ENCODE measurements at places on chromosomes 4 and X.

- no peak for DNase-seq
- H3K4me1 ChIP-seq: peaks cover 2% of the 10 kb centered on the region
- H3K27ac ChIP-seq: peak overlapping the region; percentile 58
Observed at GRCh38 chrX:48538641-48539344, 721 bp upstream of the TBC1D25 start.

DNA sequence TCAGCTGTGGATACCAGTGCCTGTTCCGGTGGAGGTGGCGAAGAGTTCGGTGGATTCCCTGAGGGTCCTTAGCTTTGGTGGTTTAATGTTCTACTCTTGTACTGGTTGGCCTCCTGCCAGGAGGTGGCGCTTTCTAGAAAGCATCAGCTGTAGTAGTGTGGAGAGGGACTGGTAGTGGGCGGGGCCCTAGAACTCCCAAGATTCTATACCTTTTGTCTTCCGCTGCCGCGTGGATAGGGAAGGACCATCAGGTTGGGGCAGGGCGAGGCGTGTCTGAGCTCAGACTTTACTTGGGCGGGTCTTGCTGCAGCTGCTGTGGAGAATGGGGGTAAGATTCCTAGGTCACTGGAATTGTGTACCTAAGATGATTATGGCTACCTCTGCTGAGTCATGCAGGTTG, 390.3 kb downstream of the FAM47A start:
- H3K4me3 ChIP-seq: no peak overlapping the region
- H3K27me3 ChIP-seq: no peaks in the 10 kb centered on the region
- no peaks in the 10 kb centered on the region for H3K36me3 ChIP-seq
- H3K27ac ChIP-seq: no peak overlapping the region

- no peaks in the 10 kb centered on the region for H3K4me1 ChIP-seq
- no peak overlapping the region for H3K4me3 ChIP-seq
- H3K36me3 ChIP-seq: no peaks in the 10 kb centered on the region
Observed at GRCh38 chrX:38732866-38733265, 68.4 kb upstream of the MID1IP1 start.

- H3K4me3 ChIP-seq: no peak overlapping the region
- no peak for DNase-seq
- no peak overlapping the region for H3K27ac ChIP-seq
- H3K36me3 ChIP-seq: no peaks in the 10 kb centered on the region
- no peaks in the 10 kb centered on the region for H3K27me3 ChIP-seq
- no peaks in the 10 kb centered on the region for H3K4me1 ChIP-seq
Observed at GRCh38 chr4:26144526-26145155, 176.2 kb upstream of the RBPJ start.

DNA sequence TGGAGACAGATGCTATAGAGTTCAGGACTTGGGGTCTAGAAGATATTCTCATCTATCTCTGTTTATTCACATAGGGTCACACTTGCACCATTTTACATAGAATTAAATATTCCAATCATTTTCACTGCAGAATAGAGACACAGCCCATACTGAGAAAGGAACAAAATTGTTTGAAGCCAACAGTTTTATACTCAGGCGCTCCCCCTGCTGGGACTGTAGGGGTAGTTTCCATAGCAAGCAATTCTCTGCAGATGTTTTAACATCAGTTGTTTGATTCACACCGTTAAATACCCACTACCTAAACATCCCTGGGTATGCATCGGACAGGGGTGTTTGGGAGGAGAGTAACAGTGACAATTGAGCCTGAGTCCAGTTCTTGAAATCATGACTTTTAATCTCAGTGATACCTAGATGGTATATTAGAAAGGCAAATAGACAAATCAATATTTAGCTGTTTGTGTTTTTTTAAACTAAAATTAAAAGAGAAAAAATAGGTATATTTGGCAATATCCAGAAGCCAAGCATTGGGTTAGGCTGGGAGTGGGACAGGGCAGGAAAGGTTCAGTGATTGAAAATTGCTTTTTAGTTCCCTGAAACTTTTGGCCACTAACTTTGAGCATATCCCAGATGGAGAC, 33.8 kb downstream of the LONRF3 start:
- DNase-seq: no peak
- no peaks in the 10 kb centered on the region for H3K27me3 ChIP-seq
- no peaks in the 10 kb centered on the region for H3K36me3 ChIP-seq
- H3K4me3 ChIP-seq: no peak overlapping the region
- no peaks in the 10 kb centered on the region for H3K4me1 ChIP-seq
- no peak overlapping the region for H3K27ac ChIP-seq

DNA sequence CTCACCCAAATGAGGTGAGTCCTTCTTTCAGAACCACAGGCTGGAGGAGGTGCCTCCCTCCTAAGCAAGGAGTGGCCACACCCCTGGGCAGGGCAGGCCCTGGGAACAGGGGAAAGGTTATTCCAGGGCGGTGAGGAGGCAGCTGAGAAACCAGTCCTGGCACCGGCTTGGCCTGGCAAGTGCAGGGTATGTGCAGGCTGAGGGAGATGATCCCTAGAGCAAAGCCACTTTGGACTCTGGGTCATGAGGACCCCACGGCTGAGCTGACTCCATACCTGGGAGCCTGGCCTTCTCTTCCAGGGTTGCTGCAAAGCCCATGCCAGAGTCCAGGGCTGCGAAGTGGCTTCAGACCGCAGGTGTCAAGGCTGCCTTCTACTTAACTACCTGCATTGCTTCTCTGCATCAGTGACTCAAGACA, 49.5 kb upstream of the HELT start:
- H3K27me3 ChIP-seq: no peaks in the 10 kb centered on the region
- no peaks in the 10 kb centered on the region for H3K36me3 ChIP-seq
- H3K27ac ChIP-seq: no peak overlapping the region
- H3K4me1 ChIP-seq: no peaks in the 10 kb centered on the region

GRCh38 chrX:138128027-138128671, 562.2 kb downstream of the ZIC3 start:
- no peak for DNase-seq
- H3K27me3 ChIP-seq: no peaks in the 10 kb centered on the region
- H3K4me1 ChIP-seq: no peaks in the 10 kb centered on the region
- H3K36me3 ChIP-seq: no peaks in the 10 kb centered on the region
- no peak overlapping the region for H3K27ac ChIP-seq
- H3K4me3 ChIP-seq: no peak overlapping the region

DNA sequence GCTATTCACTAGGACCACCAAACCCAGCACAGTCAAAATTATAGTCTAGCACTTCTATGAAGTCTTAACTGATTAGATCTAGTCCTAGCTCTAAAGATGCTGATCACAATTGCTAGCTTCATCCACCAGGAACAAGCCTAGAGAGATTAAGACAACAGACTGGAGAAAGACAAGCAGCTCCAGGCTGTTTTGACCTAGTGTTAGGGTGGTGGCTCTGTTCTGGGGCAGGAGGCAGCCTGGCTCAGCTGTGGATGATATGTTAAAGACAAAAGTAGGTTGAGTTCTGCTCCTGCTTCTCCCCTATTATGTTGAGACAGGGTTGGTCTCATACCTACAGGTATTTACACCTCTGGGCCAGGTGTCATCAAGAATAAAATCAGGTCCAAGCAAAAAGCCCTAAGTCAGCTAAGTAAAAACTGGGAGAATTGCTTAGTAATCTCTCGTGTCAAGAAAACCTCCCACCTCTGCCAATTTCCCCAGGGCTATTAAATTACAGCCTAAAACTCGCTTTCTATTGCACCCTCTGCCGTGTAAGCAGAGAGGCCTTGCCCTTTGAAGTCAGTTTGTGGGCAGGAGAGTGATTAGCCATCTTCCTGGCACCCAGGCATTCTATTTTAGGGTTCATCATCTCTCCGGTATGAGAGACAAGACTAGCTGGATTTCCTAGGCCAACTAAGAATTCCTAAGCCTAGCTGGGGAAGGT, 39.9 kb downstream of the RAB40AL start:
- no peak overlapping the region for H3K4me3 ChIP-seq
- H3K4me1 ChIP-seq: peaks cover 6% of the 10 kb centered on the region
- no peaks in the 10 kb centered on the region for H3K36me3 ChIP-seq
- H3K27ac ChIP-seq: peak overlapping the region; percentile 26

GRCh38 chr4:56689201-56689969, 8.3 kb upstream of the HOPX start:
- no peaks in the 10 kb centered on the region for H3K27me3 ChIP-seq
- no peak for DNase-seq
- H3K27ac ChIP-seq: no peak overlapping the region
- no peak overlapping the region for H3K4me3 ChIP-seq
- H3K4me1 ChIP-seq: no peaks in the 10 kb centered on the region

- H3K27ac ChIP-seq: no peak overlapping the region
- H3K4me3 ChIP-seq: no peak overlapping the region
- no peaks in the 10 kb centered on the region for H3K27me3 ChIP-seq
- no peaks in the 10 kb centered on the region for H3K36me3 ChIP-seq
- no peak for DNase-seq
Observed at GRCh38 chr4:34733185-34733941, 1511.0 kb downstream of the ARAP2 start.

DNA sequence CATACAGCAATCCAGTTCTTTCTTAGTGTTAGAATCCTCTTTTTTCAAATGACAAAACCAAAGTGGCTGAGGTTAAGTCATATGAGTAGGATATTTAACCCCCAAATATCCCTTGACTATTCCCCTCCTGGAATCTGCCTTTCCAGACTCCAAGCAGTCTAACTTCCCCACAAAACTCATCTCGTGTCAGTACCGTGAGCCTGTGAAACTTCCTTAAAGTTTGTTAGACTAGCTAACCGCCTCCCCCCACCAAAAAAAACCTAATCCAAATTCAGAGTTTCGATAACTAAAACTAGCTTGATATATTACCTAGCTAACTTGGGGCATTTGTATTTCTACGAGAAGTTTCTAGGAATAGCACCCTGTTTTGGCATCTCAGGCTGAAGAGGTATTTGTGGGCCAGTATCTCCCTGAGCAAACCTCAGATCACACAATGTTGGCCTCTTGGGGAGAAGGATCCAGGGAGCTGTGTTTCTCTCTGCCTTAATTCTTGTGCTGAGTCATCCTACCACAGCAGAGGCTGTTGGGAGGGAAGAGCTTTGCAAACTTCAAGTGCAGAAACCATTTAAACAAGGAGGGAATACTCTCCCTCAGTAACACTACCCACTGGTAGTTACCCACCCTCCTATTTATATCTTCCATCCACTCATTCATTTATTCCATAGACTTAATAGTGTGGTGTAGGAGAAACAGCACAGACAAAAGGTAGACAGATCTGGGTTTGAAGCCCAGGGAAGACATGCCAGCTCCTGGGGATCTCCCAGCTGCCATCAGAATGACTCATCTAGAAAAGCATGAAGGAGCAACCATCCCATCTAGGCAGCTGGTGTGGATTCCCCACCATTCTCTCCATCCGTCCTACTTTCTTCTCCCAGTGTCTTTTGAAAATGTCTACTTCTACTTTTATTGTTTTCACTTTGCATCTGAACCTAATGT, 39.3 kb upstream of the TXK start:
- no peaks in the 10 kb centered on the region for H3K36me3 ChIP-seq
- peaks cover 16% of the 10 kb centered on the region for H3K4me1 ChIP-seq
- DNase-seq: no peak

GRCh38 chr4:71296945-71297344, 41.9 kb upstream of the SLC4A4 start:
- H3K36me3 ChIP-seq: no peaks in the 10 kb centered on the region
- H3K27me3 ChIP-seq: no peaks in the 10 kb centered on the region
- no peak overlapping the region for H3K27ac ChIP-seq
- H3K4me3 ChIP-seq: no peak overlapping the region
- no peaks in the 10 kb centered on the region for H3K4me1 ChIP-seq
- DNase-seq: no peak

- H3K27me3 ChIP-seq: no peaks in the 10 kb centered on the region
- no peaks in the 10 kb centered on the region for H3K36me3 ChIP-seq
- no peak for DNase-seq
- no peak overlapping the region for H3K4me3 ChIP-seq
Observed at GRCh38 chr4:43765514-43765913, 683.1 kb downstream of the KCTD8 start.

DNA sequence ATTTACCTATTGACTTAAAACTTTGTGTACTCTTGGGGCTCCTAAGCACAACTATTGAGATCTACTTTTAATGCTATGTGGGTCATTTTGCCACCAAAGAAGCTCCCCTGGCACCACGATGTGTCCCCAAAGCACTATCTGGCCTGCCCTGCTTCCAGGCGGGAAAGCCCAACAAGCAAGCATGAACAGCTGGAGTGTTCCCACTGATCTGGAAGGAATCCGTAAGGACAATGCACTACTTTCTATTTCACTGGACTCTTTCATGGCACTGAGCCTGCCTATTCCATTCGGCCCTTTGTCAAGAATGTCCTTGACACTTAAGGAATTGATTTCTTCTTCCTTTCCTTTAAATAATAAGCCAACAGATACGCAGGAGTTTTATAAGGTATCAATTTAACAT, 38.8 kb downstream of the GRIA3 start:
- no peaks in the 10 kb centered on the region for H3K36me3 ChIP-seq
- H3K27me3 ChIP-seq: no peaks in the 10 kb centered on the region
- H3K27ac ChIP-seq: no peak overlapping the region
- H3K4me1 ChIP-seq: no peaks in the 10 kb centered on the region
- H3K4me3 ChIP-seq: no peak overlapping the region

GRCh38 chr4:85399270-85399669, 75.7 kb upstream of the ARHGAP24 start:
- no peaks in the 10 kb centered on the region for H3K27me3 ChIP-seq
- no peaks in the 10 kb centered on the region for H3K36me3 ChIP-seq
- no peaks in the 10 kb centered on the region for H3K4me1 ChIP-seq
- DNase-seq: no peak
- H3K4me3 ChIP-seq: no peak overlapping the region
- no peak overlapping the region for H3K27ac ChIP-seq

- no peak overlapping the region for H3K4me3 ChIP-seq
- H3K27me3 ChIP-seq: no peaks in the 10 kb centered on the region
Observed at GRCh38 chrX:25158635-25159034, 142.9 kb upstream of the ARX start.

Measured in RWPE2 (cell line).